ENCODE measurements at places on chromosomes 12 and 14.

DNA sequence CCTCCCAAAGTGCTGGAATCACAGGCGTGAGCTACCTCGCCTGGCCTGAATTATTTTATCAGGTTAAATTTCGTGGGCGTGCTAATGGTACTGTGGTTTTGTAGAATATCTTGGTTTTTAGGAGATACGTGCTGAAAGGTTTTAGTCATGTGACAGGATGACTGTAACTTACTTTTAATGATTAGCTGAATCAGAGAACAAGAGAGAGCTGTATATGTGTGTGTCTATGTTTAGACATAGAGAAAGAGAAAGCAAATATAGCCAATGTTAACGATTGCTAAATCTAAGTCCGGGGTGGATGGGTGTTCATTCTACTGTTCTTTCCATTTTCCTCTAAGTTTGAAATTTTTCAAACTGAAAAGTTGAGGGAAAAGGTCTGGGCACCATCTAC, 9.2 kb upstream of the PNMA1 start:
- DNase-seq, result peak; percentile 85

DNA sequence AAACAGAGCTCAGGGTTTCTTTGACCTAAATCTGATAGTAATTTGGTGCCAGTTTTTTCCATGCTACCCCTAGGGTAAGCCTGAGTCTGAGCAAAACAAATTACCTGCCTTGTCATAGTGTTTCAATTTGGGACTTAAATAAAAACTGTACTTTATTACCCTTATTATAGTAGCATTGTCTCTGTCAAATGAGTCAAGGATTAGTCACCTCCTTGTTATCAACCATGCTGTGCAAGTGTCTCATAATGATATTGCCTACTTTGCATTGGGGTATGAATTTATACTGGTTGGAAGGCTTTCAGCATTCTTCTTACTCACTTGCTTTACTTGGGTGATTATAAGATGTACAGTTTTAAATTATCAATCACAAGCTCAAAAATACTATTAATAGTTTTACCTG, 380.0 kb downstream of the LRFN5 start:
- peak; percentile 41 for DNase-seq

- no peak for DNase-seq
These were observed 28.1 kb upstream of the CD9 start for GRCh38 chr12:6172086-6172485.

DNA sequence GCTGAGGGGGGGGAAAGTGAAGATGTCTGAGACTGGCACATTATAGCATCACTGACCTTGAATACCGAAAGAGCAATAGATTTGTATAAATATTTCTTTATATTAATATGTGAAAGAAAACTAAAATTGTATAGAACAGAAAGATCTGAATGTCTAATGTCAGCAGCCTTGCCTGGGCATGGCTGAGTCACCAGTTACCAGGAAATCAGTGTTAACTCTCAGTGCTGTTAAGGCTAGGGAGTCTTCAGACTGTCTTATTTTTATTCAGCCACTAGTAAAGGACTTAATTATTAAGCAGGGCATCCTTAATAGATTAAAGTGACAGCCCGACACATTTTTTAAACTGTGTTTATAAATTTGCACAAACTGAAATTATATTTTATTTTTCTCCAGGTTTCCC, 122.9 kb upstream of the AEBP2 start:
- peak; percentile 17 for DNase-seq

DNA sequence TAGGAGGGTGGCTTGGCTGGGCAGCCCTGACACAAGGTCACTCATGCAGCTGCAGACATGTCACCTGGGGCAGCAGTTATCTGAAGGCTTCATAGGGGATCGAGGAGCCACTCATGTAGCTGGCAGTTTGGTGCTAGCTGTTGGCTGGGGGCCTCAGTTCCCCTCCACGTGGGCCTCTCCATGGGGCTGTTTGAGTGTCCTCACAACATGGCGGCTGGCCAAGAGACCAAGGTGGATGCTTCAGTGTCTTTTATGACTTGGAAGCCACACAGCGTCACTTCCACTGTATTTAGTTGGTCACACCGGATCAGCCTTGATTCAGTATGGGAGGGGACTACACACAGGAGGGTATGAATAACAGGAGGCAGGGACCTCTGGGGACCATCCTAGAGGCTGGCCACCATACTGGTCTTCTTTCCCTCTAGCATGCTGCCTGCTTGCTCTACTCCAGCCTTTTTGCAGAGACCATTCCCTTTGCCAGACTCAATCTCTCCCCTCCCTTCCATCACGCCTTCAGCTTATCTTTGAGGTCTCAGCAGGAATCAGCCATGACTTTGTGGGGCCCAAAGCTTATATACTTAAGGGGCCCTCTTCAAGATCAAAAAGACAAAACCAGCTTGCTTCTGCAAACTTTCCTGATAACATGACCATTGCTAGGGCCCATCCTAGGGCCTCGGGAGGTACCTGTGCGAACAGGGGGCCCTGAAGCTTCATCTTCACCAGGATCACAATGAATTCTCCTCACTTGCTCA, 53.4 kb downstream of the RPH3A start:
- no peak for DNase-seq

DNA sequence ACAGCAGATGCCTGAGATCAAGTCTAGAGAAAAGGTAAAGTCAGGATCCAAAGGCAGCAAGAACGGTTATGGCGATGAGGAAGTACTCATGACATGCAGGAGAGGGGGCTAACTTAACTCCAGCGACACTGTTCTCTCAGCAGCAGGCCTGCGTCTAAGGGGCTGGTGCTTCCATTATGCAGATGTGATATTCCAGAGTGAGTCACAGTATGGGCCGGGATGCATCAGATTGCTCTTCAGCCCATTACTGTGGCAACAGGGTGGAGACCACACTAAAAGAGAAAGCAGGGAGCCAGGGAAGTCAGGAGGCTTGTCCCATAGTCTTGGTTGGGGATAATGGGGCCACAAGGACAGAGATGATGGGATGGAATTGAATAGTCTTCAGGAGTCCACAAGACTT, 151.8 kb upstream of the NTF3 start:
- DNase-seq, result no peak

- no peak for DNase-seq
These were observed 33.1 kb downstream of the C12orf42 start for GRCh38 chr12:103462675-103463074.

GRCh38 chr12:99959549-99960170, 25.1 kb downstream of the ANKS1B start:
- peak; percentile 10 for DNase-seq

- DNase-seq, result no peak
These were observed 7.3 kb upstream of the ASIC1 start for GRCh38 chr12:50050119-50050385.

GRCh38 chr14:90381999-90382451, 14.8 kb upstream of the CALM1 start:
- DNase-seq, result no peak

- DNase-seq, result no peak
These were observed 272.7 kb upstream of the BTG1 start for GRCh38 chr12:92418381-92418780.

GRCh38 chr14:58659061-58659460, 21.3 kb downstream of the DACT1 start:
- no peak for DNase-seq

- no peak for DNase-seq
These were observed 196.5 kb upstream of the AMIGO2 start for GRCh38 chr12:47276253-47276620.

DNA sequence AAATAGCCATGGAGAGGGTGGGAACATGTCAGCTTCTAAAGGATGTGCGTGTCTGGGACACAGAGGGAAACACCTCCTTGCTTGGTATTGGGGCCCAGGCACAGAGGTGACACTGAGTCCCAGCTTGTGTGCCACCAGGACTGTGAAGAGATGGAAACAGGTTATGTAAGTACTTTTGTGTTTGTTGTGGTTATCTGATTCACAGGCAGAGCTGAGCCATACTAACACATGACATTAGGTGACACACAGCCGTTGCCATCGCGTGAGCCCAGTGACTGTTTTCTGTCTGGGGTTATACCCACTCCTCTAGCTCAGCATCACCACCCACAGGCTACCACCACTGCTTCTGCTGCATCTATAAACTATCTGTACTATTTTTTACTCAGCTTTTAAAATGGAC, 12.1 kb upstream of the FLVCR2 start:
- DNase-seq, result no peak

- peak; percentile 32 for DNase-seq
These were observed 144.0 kb upstream of the PLEKHG7 start for GRCh38 chr12:92558806-92559205.

DNA sequence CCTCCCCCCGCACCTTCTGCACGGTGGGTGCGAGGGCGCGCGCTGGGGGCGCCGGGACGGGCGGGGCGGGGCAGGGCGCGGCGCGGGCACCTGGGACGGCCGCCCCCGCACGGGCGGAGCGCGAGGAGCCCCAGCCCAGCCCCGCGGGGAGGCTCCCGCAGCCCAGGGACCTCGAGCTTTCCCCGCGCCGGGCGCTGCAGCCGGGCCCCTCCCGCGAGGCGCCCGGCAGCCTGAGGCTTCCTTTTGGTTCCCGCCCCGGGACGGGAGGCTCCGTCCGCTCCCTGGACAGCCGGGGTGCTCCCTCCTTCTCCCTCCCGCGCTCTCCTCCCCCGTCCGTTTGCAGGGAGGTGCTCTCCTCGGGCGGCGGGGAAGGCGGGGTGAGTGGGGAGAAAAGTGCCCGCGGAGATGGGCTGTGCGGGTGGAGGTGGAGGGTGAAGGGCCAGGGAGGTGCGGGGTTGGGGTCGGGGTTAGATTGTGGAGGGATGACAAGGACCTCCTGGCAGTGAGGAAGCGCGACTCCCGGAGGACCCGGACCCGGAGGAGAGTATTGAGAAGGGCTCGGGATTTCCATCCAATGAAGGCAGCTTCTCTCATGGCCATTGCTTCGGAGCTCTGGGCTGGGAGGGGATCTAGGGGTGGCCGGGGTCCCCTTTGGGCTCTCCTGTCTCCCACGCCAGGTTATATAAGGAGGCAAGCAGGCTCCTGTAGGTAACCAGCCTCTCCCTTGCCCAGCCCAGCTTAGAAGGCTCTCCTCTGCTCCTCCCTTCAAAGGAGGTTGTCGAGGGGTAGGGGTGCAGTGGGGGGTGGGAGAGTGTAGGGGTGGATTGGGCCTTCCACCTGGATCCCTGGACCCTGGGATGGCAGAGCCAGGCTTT, 645 bp downstream of the JDP2 start:
- no peak for DNase-seq

DNA sequence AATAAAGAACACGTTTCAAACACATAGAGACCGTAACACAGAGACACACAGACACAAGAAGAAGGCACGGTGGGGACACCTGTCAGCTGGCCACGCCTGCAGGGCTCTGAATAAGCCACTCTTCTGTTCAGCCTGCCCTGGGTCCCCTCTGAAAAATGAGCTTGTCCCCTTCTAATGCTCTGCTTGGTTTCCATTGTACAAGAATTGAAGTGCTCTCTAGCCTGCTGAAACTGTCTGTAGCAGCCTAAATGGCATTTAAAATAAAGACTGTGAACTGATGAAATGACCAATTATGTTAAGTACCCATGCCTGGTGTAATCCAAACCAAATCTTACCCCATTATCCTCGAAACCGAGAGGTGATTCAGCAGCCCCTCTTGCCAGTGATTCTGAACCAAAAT, 139.8 kb downstream of the FOXN3 start:
- DNase-seq, result no peak

DNA sequence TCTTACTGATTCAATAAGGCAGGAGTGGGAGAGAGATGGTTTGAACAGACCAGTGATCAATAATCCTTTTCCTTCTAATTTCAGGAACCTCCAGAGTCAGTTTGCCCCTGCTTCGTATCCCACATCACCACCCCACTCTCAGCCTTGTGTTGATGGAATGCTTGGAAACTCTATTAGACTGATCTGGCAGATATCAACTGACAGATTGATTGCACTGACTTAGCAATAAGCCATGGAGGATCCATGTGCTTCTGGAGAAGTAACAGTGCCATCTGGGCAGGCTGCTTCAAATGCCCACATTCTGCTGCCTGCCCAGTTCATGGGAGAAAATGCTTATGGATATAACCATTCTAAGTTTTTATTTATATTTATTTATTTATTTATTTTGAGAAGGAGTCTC, 218.0 kb downstream of the SLC2A13 start:
- DNase-seq, result no peak

DNA sequence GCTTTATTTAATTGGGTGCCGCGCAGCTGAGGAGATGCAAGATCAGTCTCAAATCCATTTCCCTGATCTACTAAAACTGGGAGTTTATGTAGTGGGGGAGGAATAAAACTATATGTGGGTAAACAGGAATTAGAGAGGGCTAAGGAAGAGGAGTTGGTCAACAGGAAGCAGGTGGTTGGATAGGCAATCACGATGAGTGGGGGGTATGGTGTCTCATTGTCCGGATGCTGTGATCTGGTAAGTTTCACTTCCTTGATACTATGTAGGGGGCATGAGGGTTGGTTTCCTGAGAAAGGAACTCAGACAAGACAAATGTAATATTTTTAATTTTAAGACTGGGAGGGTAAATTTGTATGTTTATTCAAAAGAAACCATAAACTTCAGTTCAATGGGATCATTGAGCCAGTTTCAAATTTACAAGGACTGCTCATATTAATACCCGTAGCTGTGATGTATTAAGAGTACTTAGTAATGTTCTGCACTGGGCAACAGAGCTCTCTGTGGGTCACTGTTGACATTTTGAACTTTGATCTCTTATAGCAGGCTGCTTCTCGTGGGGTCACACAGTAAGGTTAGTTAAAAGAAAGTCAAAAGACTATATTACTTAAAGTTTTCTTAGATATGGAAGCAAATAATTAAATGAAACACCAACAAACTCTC, 786.2 kb upstream of the FBXO33 start:
- DNase-seq, result no peak

DNA sequence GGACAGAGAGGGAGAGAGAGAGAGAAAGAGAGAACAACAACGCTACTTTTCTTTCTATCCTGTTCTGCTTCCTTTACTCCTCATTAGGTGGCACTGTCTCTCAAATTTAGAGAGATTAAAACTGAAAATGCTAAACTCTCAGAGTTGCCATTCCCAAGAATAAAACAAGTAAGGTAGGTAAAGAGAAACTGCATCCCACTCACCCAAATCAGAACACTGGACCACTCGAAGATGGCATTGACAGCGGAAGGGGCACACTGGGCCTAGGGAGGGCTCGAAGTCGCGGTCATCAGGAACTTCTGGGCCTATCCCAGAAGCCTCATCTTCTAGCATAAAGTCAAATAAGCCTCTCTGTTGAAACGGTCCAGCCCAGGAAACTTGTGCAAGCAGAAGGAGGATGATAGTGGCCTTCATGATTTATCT, 4.5 kb downstream of the DCN start:
- DNase-seq, result peak; percentile 8

GRCh38 chr14:105198588-105198987, 17.5 kb upstream of the NUDT14 start:
- no peak for DNase-seq

DNA sequence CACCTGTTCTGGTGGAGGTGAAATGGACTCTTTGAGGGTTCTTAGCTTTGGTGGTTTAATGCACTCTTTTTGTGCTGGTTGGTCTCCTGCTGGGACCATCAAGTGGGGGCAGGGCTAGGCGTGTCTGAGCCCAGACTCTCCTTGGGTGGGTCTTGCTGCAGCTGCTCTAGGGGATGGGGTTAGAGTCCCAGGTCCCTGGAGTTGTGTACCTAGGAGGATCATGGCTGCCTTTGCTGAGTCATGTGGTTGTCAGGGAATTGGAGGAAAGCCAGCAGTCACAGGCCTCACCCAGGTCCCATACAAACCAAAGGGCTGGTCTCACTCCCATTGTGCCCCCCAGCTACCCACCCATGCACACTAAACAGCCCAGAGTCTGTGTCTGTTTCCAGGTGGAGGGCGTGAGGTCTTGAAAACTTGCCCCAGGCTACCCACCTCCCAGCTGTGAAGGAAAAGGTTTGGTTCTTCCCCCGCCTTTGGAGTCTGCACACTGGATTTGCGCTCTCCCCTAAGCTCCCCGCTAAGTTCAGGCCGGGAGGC, 387.7 kb downstream of the TMTC2 start:
- DNase-seq, result no peak
